Brain pericyte (primary cell): ENCODE measurements at places on chromosomes 6 and 20.

DNA sequence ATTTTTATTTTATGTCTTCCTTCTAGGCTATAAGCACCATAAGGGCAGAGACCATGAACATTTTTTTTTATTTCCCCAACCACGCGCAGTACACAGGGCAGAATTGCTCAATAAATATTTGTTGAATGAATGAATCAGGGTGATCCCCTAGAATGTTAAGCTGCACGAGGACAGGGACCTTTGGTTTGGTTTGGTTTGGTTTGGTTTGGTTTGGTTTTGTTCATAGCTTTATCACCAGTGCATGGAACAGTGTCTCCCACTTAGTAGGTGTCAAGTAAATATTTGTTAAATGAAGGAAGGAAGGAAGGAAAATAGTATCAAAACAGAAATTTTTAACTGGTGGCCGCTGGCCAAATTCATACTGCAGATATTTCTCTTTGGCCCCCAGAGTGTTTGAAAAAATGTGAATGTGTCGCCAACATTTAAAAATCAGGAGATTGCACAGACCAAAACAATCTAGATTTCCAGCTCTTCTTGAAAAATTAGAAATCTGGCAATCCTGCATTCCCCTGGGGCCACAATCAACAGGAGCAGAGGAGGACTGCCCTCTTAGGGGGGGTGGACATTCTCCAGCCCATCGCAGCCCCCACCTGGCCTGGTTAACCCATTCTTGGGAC is 205.3 kb downstream of the EYA2 start:
- no peak for DNase-seq

DNA sequence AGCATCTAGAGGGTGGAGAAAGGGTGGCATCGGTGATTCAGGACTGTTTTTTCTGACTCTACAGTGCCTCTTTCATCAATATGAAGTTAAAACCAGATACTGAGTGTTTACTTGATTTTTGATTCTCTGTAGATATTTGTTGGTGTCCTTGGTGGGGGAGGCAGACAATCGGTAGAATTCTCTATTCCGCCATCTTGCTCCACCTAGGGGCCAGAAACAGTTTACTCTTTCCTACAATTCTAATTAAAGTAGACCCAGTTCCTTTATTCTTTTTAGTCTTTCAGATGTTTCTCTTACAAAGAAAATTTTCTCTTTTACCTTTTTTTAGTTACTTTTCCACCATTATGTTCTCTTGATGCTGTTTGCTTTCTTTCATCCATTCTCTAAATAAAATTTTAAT is 162.1 kb upstream of the RAB32 start:
- no peak for DNase-seq

DNA sequence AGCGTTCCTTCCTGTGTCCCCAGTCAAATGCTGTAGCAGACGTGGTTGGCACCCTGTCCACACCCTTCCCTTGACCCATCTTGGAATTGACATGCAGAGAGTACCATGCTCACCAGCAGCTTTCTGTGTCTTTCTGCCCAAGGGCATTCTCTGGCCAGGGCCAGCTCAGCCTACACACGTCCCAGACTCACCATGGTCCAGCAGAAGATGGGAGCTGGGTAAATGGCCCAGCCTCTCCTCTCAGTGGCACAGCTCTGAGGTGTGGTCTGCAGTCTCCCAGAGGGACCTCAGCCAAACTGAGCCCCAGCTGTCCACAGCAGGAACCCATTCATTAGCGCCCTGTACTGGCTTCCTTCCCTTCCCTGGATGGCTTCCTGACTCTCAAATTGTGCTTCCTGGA is 31.1 kb upstream of the BLCAP start:
- DNase-seq = no peak

GRCh38 chr6:10676403-10676802 is 18.0 kb downstream of the C6orf52 start:
- no peak for DNase-seq

DNA sequence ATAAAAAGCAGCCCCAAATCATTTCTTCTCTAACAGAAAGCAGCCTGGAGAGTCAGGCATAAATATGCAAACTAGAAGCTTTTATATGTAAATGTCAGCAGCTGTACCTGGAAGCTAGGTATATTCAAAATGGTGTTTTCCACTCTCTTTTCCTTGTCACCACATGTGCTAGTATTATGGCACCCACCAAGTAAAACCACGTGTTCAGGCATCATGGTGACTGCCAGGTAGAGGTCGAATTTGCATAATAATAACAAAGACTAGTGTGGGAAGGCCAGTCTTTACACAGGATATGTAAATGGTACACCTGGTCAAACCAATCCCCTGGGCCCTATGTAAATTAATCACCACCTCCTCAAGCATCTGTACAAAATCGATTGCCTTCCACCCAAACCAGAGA is 124.0 kb downstream of the MMUT start:
- DNase-seq = no peak

GRCh38 chr6:22145823-22146677 is 150.8 kb downstream of the PRL start:
- DNase-seq = peak; percentile 37

GRCh38 chr20:38825901-38826625 is 20.6 kb downstream of the PPP1R16B start:
- no peak for DNase-seq

DNA sequence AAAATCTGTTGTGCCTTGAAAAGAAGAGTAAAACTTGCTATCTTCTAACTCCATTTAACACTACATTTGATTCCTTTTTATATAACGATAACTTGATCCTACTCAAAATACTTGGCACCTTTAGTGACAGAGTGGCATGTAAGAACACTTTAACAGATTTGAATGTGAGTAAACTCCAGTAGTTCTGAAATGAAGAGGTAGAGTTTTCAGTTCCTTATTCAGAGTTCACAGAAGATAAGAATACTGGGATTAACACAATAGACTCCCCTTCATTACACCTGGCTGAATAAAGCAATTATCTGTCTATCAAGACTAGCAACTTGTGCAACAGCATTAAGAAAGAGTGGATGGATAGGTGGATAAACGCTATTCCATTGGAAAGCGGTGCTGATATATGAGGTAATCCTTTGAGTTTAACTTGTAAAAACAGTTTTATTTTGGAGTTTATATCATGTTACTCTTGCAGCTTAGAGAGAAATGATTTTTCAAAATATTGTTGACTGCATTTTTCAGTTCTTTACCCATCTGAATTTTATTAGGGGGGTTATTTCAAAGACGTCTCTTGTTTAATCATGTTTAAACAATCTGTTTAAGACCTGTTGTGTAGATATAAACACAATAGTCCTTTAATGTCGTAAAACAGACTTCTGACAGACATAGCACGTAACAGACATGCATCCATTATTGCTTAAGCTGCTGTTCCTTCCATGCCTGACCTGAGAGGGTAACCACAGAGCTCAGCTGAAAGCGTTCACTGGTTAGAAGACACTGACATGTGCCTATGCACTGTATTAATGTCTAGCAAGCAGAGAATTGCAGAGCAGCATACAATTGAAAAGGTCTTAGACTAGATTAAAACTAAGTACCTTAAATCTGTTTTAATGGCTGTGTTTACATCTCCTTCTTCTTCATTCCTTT is 102.4 kb upstream of the SUPT3H start:
- DNase-seq = peak; percentile 61

DNA sequence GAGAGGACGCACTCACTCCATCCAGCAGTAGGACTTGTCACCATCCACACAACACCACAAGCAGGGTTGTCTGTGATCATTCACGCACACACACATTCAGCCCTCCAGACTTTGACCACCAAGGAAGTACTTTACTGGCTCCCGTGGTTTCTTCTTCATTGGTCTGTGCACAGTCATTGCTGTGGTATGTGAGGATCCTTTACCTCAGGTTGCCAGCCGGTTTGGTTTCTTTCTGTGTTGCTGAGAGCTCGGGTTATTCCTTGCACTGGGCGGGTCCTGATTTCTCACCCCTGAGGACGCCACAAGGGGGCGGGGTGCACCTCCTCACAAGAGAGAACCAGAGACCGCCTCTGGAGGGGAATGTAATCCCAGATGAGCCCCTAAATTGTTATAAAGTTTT is 11.2 kb downstream of the SLC35A1 start:
- DNase-seq = no peak

GRCh38 chr6:71531006-71531405 is 242.4 kb downstream of the OGFRL1 start:
- no peak for DNase-seq

- no peak for DNase-seq
These were observed 421.7 kb downstream of the C6orf118 start for GRCh38 chr6:164887660-164888059.

GRCh38 chr6:155493694-155494143 is 38.1 kb upstream of the NOX3 start:
- DNase-seq = peak; percentile 74

GRCh38 chr6:158170656-158171081 is 2.5 kb downstream of the GTF2H5 start:
- DNase-seq = peak; percentile 29

DNA sequence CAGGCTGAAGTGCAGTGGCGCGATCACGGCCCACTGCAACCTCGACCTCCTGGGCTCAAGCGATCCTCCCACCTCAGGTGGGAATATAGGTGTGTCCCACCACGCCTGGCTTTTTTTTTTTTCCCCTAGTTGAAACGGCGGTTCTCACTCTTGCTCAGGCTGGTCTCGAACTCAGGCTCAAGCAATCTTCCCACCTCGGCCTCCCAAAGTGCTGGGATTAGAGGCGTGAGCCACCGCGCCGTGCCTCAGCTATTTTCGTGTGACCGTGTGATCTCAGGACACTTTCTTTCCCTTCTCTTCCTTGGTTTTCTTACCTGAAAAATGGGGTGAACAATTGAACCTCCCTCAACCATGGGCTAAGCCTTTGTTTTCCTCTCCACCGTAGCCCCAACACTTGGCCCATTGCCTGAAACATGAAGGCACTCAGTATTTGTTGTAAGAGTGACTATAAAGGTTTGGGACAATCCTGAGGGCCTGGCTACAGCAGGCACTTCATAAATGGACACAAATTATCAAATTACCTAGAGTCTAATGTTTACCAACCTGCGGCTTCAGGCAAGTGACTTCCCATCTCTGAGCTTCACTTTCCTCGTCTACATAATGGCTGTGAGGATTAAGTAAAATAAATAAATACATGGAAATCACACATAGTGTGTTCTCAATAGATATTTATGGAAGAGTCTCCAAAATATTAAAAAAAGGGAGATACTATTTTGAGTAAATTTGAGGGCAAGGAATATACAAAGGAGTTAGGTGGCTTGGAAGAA is 31.4 kb upstream of the ID1 start:
- no peak for DNase-seq

GRCh38 chr6:29490055-29490454 is 2.3 kb upstream of the MAS1L start:
- no peak for DNase-seq

DNA sequence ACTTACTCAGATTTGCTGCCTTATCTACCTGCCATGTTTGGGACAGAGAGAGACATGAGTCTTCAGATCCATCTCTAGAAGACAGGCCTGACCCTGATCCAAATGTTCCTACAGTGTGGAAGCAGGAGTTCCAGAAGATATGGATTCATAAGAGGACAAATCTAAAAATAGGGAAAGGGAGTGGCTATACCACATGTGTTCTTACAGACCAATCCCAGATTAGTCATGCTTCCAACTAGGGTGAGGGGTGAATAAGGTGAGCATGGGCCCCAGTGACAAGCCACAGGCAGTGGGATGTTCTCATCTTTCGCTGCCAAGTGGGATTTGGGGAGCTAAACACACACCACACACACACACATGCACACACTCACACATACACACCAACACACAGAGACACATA is 670.7 kb upstream of the CITED2 start:
- DNase-seq = no peak

DNA sequence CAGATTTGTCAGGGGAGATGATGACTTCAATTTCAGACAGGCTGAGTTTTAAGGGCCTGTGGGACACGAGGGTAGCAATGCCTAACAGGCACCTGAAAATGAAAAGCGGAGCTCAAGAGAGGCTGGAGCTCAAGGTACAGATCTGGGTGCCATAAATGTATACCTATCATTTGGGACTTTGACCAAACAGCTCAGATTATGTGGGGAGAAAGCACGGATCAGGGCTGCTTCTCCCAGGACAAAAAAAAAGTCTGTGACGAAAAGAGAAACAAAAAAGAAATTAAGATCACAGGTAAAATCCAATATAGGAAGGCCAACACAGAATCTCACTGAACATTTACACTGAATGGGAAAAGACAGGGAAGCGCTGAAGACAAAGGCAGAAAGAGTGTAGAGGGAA is 1.9 kb downstream of the PRELID3B start:
- no peak for DNase-seq

DNA sequence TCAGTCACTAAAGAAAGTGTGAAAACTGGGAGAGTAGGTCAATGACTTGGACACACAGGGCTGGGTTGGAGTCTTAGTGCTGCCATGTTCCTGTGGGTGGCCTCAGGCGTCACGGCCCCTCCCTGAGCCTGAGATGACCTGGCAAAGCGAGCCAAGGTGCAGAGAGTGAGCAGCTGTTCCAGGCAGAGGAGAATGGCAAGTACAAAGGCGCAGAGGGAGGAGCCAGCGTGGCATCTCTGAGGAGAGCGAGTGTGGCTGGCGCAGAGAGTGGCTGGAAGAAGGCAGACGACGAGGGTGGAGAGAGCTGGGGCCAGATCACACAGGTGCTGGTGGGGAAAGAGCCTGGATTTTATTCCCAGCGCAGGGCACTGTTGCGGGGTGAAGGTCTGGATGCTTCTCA is 20.6 kb upstream of the CHMP4B start:
- DNase-seq = no peak

GRCh38 chr6:45574014-45574461 is 196.3 kb upstream of the SUPT3H start:
- DNase-seq = no peak

- DNase-seq = no peak
These were observed 6.4 kb upstream of the PMEPA1 start for GRCh38 chr20:57716202-57716601.

- no peak for DNase-seq
These were observed 72.7 kb downstream of the MAP7 start for GRCh38 chr6:136477548-136477947.

DNA sequence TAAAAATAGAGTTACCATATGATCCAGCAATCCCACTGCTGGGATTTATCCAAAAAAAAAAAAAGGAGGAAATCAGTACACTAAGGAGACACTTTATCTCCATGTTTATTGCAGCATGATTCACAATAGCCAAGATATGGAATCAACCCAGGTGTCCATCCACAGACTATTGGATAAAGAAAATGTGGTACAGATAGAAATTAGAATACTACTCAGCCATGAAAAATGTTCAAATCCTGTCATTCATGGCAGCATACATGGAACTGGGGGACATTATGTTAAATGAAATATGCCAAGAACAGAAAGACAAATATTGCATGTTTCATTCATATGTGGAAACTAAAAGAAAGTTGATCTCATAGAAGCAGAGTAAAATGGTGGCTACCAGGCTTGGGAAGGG is 75.3 kb downstream of the ERMARD start:
- no peak for DNase-seq

DNA sequence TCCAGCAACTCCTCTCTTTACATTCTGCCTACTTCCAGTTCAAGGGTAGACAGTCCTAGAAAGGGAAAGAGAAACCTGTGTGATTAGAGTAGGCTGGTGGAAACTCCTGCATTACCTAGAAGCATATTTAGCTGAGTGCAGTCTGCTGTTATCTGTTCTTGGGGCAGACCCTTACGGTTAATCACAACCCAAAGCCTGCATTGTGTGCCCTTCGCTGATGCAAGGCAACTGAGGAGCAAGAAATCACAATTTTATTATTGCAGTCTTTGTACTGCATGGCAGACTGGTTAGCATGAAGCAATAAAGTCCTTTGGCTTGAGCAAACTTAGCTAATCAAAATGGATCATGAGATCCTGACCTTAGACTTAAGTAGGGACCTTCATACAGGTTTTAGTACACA is 1.5 kb upstream of the GOPC start:
- no peak for DNase-seq
